Dermis microvascular lymphatic vessel endothelial cell (primary cell): ENCODE measurements at places on chromosomes 16 and 17. TPM values are rescaled to one million over a fixed set of nuclear protein-coding genes. Genes with fewer than 3 reads are reported as not detected.

CUEDC1 gene
- 3.9 and 4.6 TPM in 2 replicates for total RNA-seq

DNA sequence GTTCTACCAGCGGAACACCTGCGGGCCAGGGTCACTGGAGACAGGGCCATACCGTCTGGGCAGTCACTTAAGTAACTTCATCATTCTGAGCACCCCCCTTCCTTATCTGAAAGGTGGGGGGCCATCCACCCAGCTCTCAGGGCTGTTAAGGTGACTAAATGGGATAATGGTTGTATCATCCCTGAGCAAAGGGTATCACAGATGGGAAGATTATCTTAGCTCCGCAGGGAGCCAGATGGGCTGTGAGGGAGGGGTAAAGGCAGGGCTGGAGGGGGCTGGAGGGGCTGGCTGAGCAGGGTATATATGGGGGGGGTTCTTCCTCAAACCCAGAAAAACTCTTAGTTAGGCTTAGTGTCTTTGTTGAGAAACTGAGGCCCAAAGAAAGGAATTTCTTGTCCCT lies 2.9 kb upstream of the CACNA1G start:
- DNase-seq: no peak

HNF1B gene
- total RNA-seq: not detected in 2 replicates

- DNase-seq: no peak
Measured at GRCh38 chr17:50210240-50211225, 9.1 kb upstream of the COL1A1 start.

- no peak for DNase-seq
Measured at GRCh38 chr16:82953517-82953916, 326.7 kb downstream of the CDH13 start.

KRT31 gene
- not detected in 2 replicates for total RNA-seq
